T-helper 1 cell (primary cell): ENCODE measurements at places on chromosomes 2 and 18.

GRCh38 chr2:151770995-151771394, 36.7 kb upstream of the NEB start:
- DNase-seq = no peak

GRCh38 chr2:100620481-100620880, 57.7 kb downstream of the PDCL3 start:
- DNase-seq = no peak

DNA sequence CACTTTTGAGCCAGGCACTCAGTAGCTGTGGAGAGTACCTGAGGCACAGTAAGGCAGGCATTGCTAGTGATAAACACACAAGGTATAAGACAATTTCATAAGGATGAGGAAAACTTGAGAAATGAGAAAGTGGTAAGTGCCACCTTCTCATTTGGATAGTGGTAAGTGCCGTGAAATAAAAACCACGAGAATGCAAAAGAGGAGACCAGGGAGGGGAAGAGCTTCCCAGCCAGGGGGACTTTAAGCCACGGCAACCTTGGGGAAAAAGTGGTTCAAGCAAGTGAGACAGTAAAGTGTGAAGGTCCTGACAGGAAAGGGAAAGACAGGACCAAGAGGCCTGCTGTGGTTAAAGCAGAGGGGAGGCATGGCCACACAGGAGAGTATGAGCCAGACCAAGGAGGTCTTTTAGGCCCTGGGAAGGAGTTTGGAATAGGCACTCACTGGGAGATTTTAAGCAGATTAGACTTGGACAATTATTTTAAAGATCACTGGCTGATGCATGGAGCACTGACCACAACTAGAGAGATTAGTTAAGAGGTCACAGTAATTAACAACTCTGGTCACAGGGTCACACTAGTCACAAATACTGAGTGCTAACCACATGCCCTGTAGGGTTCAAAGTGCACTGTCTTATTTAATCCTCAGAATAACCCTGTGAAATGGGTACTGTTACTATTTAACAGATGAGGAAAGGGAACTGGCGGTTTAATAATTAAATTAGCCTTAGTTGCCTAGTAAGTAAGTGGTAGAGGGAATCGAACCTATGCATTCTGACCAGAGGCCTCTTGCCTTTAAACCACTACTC, 50.1 kb downstream of the THOC1 start:
- no peak for DNase-seq

- DNase-seq = no peak
These were observed 291.5 kb upstream of the FANCL start for GRCh38 chr2:58532641-58533040.

- no peak for DNase-seq
These were observed 50.7 kb upstream of the OTX1 start for GRCh38 chr2:62999905-63000304.
